Activated naive CD4-positive, alpha-beta T cell treated with anti-CD3 and anti-CD28 coated beads for 36 hours (primary cell): ENCODE measurements at places on chromosomes 2 and 18. TPM values are rescaled to one million over a fixed set of nuclear protein-coding genes. Genes with fewer than 3 reads are reported as not detected.

GRCh38 chr2:238861766-238862315 lies 14.0 kb downstream of the TWIST2 start:
- no peak for DNase-seq
- peaks cover 3% of the 10 kb centered on the region for H3K4me1 ChIP-seq
- H3K27me3 ChIP-seq = peaks cover 22% of the 10 kb centered on the region
- H3K27ac ChIP-seq = no peak overlapping the region
- no peak overlapping the region for H3K4me3 ChIP-seq

DNA sequence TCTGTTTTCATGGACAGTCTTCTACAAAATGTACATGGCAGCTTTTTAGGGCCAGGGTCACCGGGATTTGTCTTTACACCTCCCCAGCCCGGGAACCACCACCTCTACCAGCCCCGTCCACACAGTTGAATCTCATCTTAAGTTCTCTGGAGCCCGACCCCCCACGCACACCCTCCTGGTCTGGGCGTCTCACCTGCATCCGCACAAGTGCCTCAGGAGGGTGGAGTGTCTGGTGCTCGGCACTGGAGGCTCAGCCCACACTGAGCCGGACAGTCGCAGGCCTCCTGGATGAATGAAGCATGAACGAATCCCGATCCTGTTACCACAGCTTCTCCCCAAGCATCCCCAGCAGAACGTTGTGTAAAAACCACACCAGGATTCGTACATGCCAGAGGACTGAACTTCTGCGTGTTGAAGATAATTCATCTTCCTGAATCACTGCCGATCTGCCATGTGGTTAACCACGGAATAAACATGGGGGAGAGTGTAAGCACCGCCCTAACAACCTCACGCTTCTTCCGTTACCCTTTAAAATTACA lies 162.0 kb downstream of the RTP5 start:
- no peaks in the 10 kb centered on the region for H3K27me3 ChIP-seq
- peak; percentile 76 for DNase-seq
- peak overlapping the region; percentile 69 for H3K4me3 ChIP-seq
- H3K36me3 ChIP-seq = peaks cover 21% of the 10 kb centered on the region

Gene IL36G
- total RNA-seq = not detected

Gene QPCT
- total RNA-seq = not detected

DNA sequence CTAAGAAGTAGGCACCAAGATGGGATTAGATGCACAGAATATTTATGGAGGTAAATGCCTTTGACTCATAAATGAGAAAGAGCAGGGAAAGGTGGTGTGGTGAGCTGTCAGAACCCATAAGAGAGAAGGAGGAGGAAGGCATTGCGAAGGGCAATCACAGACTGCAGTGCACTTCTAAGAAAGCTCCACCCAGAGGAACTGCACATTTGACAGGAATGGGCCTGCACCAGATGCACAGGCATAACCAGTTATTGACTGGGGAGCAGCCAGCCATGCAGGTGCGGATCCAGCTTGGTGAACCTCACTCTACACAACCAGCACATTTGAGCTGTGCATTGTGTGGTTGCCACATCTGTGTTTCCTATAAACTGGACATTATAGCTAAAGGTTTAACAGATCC lies 62.2 kb upstream of the L3MBTL4 start:
- DNase-seq = no peak
- H3K27ac ChIP-seq = no peak overlapping the region
- H3K36me3 ChIP-seq = no peaks in the 10 kb centered on the region
- H3K4me3 ChIP-seq = no peak overlapping the region

DNA sequence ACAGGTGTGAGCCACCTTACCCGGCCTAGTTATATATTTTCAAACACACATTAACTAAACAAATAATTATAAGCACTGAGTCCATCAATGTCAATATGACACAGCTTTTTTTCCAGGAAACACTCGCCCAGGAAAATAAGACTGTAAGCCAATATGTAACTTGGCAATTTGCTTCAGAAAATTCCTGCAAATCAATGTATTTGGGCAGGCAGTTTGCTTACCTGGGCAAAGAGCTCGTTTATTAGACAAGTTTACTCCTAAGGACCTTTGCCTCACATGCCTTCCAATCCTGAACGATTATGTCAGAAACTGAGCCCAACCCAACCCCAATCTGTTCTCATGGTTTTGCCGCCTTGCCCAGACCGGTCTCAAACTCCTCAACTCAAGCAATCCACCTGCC lies 34.7 kb upstream of the NDUFV2 start:
- H3K27ac ChIP-seq = no peak overlapping the region
- no peaks in the 10 kb centered on the region for H3K36me3 ChIP-seq
- H3K27me3 ChIP-seq = peaks cover 5% of the 10 kb centered on the region
- DNase-seq = no peak
- H3K4me1 ChIP-seq = peaks cover 8% of the 10 kb centered on the region

DNA sequence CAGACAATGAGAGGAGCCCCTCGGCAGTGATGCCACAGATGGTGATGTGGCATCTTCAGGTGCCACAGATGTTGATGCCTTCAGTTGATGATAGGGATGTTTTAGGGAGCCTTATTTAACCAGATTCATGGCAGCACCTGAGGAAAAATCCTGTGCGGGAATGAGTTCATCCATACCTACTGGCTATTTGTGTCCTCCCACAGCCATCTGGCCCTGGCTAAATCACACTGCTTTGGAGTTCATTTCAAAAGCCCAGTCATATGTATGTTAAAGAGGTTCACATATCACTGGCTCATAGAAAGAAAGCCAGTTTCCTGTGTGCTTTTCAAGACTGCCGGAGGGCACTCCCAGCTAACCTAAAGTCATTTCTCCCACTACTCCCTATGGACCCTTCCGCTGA lies 131.3 kb downstream of the MCFD2 start:
- no peak overlapping the region for H3K4me3 ChIP-seq
- H3K27ac ChIP-seq = no peak overlapping the region
- H3K27me3 ChIP-seq = peaks cover 8% of the 10 kb centered on the region
- peaks cover 2% of the 10 kb centered on the region for H3K36me3 ChIP-seq

DNA sequence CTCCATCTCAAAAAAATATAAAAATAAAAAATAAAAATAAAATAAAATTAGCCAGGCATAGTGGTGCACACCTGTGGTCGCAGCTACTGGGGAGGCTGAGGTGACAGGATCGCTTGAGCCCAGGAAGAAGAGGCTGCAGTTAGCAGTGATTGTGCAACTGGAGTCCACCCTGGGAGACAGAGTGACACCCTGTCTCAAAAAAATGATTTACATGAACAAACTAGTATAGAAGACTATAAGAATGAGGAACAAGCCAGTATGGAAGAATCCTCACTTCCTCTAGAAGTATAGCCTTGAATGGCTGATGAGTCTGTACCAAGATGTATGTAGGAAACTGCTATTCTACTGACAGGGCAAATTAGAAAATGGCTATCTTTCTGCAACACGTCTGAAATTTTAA lies 10.9 kb downstream of the YES1 start:
- H3K27me3 ChIP-seq = no peaks in the 10 kb centered on the region
- no peak overlapping the region for H3K4me3 ChIP-seq
- DNase-seq = no peak
- no peak overlapping the region for H3K27ac ChIP-seq

DNA sequence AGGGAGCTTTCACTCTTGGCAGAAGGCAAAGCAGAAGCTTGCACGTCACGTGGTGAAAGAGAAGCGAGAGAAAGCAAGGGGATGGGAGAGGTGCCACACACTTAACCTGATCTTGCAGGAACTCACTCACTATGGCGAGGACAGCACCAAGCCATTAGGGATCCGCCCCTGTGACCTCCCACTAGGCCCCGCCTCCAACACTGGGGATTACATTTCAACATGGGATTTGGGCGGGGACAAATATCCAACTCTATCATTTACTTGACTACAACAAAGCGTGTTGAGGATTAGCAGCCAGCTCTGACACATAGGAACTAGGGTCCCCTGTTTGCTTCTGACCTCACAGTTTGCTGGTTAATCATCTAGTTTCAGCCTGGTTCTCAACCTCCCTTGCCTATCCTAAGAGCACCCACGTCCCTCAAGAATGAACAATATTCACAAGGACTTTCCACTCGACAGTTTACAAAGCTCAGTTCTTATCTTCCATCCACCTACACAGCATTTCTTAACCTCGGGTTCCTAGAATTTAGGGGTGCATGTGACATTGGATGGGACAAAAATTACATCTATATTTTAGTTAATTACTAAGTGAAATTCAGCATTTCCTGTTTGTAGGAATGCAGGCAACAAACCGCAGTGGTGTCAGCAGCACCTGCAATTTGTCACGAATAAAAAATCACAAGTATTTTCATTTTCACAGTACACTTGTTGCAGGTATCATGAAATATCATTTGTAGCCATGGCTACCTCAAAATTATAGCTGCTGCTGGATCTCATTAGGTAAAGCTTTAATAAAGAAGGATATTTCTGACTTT lies 36.0 kb downstream of the LBH start:
- H3K4me3 ChIP-seq = peak overlapping the region; percentile 79
- H3K36me3 ChIP-seq = peaks cover 5% of the 10 kb centered on the region
- no peaks in the 10 kb centered on the region for H3K27me3 ChIP-seq
- H3K27ac ChIP-seq = peak overlapping the region; percentile 71
- peaks cover 79% of the 10 kb centered on the region for H3K4me1 ChIP-seq

Gene ICA1L
- 5.7 TPM for total RNA-seq

- H3K4me1 ChIP-seq = peaks cover 7% of the 10 kb centered on the region
- H3K27ac ChIP-seq = no peak overlapping the region
- no peak overlapping the region for H3K4me3 ChIP-seq
- H3K27me3 ChIP-seq = no peaks in the 10 kb centered on the region
- DNase-seq = no peak
Measured at GRCh38 chr2:169982929-169983328, 155.7 kb downstream of the UBR3 start.

DNA sequence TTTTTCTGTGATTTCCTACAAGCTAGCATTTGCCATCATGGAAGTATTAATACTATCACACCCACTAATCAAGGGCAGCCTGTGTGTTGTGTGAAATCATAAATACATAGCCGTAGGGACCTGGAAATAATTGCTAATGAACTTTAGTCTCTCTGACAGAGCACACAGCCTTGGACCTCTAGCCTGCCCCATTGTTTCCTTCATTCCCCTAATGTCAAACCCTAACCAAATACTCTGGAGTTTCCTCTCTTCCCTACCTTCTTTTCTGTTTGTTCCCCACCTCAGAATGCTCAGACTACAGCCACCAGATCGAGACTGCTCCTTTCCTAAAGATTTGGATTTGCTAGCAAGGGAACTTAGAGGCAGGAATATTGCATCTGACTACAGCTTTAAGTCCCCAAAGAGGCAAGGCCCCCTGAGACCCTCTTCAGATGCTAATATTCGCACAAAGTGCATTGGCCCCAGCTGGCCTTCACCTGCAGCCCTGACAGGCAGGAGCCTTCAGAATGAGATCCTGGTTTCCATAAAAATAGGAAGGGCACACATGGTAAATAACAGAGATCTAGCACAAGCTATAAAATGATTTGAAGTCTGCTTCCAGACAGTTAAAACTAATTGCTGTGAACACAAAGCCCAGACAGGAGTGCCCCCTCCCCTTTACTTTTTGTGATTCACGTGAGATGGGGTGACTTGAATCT lies 279.2 kb upstream of the DCC start:
- no peak overlapping the region for H3K4me3 ChIP-seq
- no peaks in the 10 kb centered on the region for H3K36me3 ChIP-seq
- no peak for DNase-seq
- no peak overlapping the region for H3K27ac ChIP-seq
- no peaks in the 10 kb centered on the region for H3K4me1 ChIP-seq

Gene TPO
- total RNA-seq = not detected

Gene CXCR1
- not detected for total RNA-seq

Gene KIF5C
- total RNA-seq = 24.5 TPM

DNA sequence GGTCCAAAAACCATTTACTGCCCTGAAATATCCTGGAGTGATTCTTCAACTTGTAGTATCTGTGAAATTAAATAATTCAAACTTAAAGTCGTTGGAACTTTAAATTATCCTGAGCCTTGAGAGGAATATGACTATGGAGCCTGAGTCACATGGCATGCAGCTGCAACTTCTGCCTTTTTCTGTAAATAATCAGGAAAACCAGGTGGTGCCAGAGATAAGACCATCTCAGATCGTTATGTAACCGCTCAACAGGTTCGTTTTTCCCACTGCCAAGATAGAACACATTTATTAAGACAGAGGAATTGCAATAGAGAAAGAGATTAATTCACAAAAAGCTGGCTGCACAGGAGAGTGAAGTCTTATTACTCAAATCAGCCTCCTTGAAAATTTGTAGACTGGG lies 876.5 kb downstream of the SUCLG1 start:
- H3K4me3 ChIP-seq = no peak overlapping the region
- H3K4me1 ChIP-seq = no peaks in the 10 kb centered on the region
- no peak overlapping the region for H3K27ac ChIP-seq
- DNase-seq = no peak
- H3K27me3 ChIP-seq = no peaks in the 10 kb centered on the region

DNA sequence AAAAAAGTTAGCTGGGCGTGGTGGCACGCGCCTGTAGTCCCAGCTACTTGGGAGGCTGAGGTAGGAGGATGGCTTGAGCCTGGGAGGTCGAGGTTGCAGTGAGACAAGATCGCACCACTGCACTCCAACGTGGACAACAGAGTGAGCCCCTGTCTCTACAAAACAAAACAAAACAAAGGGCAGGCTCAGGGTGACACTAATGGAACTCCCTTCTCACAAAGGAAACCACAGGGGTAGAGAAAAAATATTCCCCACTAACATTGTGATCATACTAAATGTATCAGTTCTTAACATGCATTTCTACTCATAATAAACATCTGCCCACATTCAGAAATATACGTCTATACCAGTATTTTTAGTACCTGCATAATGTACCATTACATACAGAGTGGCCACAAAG lies 21.1 kb downstream of the STAM2 start:
- no peak for DNase-seq
- H3K27me3 ChIP-seq = no peaks in the 10 kb centered on the region
- H3K4me3 ChIP-seq = no peak overlapping the region
- H3K36me3 ChIP-seq = peaks cover 12% of the 10 kb centered on the region
- H3K27ac ChIP-seq = no peak overlapping the region
- H3K4me1 ChIP-seq = peaks cover 8% of the 10 kb centered on the region

Gene MOB4
- total RNA-seq = 14.1 TPM

- peaks cover 7% of the 10 kb centered on the region for H3K36me3 ChIP-seq
- no peak overlapping the region for H3K27ac ChIP-seq
- no peak for DNase-seq
- H3K4me3 ChIP-seq = no peak overlapping the region
Measured at GRCh38 chr18:9380101-9380500, 45.5 kb downstream of the TWSG1 start.

DNA sequence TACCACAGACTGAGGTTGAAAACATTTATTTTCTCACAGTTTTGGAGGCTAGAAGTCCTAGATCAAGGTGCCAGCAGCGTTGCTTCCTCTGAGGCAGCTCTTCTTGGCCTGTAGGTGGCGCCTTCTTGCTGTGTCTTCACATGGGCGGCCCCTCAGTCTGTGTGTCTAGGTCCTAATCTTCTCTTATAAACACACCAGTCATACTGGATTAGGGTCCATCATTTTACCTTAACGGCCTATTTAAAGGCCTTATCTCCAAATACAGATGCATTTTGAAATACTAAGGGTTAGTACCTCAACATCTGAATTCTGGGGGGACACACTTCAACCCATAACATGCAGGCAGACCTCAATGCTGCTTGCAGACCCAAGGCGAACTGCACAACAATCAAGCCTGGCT lies 4.4 kb upstream of the RMC1 start:
- no peaks in the 10 kb centered on the region for H3K36me3 ChIP-seq
- DNase-seq = peak; percentile 85
- H3K4me1 ChIP-seq = peaks cover 15% of the 10 kb centered on the region
- H3K27ac ChIP-seq = no peak overlapping the region
- no peak overlapping the region for H3K4me3 ChIP-seq

Gene HOXD3
- total RNA-seq = not detected

Gene CLEC4F
- not detected for total RNA-seq

GRCh38 chr2:95158441-95158840 lies 1.2 kb downstream of the ZNF514 start:
- H3K27ac ChIP-seq = no peak overlapping the region
- no peaks in the 10 kb centered on the region for H3K27me3 ChIP-seq
- peaks cover 10% of the 10 kb centered on the region for H3K4me1 ChIP-seq
